ENCODE measurements at places on chromosomes 3 and 15.

DNA sequence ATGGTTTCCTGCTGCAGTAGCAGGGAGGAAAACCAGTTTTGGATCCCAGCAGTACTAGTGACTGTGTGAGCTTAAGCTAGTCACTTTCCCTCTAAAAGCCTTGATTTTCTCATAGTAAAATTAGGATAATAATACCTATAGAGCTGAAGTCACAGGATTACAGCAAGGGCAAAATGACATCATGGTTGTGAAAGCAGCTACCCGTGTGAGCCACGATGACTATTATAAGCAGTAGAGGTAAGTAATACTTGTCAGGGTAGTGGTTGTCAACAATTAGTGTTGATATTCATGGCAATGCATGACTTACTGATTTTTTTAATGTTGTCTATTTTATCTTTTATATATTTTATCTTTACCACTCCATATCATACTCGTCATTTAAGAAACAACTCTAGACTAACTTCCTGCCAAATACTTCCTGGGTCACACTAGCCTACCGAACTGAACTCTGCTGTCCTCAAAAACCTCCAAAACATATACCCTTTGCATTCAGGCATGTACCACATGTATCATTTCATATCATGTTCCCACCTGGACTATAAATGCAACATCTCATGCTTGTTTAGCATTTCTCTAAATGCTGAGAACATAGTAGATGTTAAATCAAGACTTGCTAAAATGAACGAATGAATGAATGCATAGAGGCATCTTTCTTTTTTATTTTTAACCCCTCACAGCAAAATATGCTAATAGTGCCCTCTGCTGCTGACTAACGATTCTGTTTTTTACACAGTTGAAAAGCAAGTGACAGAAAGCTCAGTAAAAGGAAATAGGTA is 172.6 kb downstream of the P3H2 start:
- DNase-seq: no peak

GRCh38 chr3:58178528-58179234 is 32.1 kb downstream of the DNASE1L3 start:
- no peak for DNase-seq

- no peak for DNase-seq
Measured at GRCh38 chr3:135159681-135160247, 364.7 kb downstream of the EPHB1 start.

- no peak for DNase-seq
Measured at GRCh38 chr3:132164469-132165092, 129.8 kb upstream of the CPNE4 start.

DNA sequence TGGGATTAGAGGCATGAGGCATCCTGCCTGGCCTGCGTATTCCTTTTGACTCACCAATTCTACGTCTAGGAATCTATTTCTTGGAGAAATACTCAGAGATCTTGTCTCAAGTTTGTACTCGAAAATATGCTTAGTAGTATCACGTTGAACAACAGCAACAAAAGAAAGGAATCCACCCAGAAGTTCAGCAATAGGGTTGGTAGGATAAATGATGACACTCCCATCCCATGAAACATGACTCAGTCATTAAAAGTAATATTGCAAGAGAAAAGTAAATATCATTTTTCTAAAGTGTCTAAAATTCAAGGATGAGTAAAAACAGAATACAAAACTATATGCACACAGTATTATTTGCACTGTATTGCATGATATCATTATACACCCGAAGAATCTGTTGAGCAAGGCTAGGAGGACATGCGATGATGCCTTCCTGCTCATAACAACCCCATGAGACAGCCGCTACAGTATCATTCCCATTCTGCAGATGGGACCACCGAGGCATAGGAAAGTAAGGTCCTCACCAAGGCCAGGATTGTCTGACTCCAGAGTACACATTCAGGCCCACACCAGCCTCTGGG is 61.5 kb downstream of the SLC6A1 start:
- DNase-seq: no peak

DNA sequence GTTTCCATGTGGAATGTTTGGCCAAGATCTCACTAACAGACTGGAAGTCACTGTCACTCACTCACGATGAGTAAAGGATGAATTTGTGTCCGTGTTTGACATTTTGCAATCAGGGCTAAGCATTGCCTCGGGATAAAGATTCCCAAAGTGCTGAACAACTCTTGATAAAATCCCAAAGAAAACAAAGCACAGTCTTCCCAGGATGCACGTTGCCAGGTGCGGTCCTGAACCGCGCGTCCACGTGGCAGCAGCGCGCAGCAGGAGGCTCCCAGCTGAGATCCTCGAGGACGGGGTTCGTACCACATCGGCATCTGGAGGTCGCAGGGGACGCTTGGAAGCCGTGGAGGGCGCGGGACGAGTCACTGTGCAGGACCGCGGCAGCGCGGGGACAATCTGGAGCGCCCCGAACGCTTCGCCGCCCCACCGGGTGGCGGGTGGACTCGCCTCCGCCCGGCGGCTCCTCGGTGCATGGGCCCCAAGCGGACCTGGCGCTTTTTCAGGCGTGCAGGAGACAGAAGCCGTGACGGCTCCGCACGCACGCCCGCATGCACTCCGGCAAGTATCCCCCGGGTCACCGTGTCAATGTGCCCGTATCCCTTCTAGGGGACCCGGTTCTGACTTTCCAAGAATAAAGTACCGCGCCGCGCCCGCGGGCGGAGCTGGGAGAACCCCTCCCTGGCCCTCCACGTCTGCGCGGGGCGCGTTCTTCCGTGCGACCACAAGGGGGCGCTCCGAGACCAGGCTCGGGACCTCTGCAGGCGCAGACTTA is 17.7 kb downstream of the CPN2 start:
- peak; percentile 92 for DNase-seq

GRCh38 chr15:51924156-51925068 is 47.2 kb downstream of the LEO1 start:
- no peak for DNase-seq

DNA sequence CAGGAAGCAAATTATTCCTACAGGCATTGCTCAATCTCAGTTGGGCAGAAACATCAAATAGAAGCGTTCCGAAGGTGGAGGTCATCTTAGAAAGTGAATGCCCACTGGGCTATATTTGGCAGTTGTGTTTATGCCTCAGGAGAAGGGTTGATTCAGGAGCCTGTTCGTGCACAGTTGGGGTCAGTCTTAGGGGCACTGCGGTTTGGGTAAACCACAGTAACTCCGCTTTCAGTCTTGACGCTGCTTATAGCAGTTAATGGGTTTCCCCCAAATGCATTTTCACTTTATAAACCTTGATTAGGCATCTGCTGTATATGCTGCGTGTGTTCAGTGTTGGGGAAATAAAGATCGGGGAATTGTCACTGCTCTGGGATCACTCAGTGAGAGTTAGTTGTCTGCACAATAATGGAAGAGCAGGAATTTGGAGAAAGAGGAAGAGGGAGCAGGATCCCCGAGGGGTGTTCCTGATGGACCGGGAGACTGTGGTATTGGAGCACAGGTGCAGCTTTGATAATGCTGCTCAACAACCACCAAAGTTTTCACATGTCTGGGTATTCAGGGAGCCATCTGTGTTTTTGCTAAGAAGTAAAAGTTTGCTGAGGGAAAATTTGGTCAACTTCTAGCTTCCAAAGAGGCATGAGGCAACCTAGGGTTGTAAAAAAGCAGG is 124.3 kb upstream of the EIF1B start:
- no peak for DNase-seq

DNA sequence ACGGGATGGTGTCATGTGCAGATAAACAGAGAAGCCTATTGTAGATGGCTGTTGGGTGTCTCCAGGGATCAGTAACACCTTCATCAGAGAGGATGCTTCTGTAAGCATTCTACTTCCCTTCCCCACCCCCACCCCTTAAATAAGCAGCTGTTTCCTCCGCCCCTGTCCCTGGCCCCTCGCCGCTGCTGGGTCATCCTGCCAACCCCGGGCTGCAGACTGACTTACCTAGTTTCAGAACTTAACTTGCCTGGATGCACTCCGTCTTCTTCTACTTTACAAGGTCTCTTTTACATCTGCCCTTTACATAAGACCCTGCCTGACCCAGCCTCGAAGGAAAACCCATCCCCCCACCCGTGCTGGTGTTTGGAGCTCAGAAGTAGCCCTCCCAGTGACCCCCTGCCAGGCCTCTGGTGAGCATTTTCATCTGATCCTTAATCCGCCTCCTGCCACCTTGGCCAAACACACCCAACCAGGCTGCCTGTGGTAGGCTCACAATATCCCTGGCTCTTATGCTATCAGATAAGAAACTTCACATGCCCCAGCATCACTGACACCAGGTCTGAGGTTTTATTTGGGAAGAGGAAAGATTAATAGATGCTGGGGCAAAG is 103.0 kb upstream of the HES1 start:
- no peak for DNase-seq

GRCh38 chr3:187954873-187955586 is 198.9 kb upstream of the LPP start:
- no peak for DNase-seq

DNA sequence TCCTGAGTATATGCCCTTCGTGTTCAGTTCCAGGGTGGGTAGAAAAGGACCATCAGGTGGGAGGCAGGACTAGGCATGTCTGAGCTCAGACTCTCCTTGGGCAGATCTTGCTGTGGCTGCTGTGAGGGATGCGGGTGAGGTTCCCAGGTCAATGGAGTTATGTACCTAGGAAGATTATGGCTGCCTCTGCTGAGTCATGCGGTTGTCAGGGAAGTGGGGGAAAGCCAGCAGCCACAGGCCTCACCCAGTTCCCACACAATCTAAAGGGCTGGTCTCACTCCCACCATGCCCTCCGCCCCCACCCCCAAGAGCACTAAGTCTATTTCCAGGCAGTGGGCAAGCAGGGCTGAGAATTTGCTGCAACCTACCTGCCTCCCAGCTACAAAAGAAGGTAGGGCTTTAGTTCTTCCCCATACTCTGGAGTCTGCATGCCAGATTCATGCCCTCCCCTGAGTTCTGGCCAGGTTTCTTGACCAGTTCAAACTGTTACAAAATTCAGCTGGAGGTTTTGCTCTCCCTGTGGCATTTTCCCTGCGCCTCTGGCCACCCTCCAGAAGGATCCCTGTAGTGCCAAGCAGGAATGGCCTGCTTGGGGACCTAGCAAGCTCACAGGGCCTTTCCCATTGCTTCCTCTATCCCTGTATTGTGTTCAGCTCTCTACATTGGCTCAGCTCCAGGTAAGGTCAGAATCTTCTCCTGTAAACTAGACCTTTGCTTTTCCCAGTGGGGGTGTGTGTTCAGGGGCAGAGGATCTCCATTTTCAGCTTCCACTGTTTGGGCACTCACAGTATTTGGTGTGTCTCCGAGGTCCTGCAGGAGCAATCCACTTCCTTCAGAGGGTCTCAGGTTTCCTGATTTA is 12.7 kb upstream of the TMCO5A start:
- no peak for DNase-seq

DNA sequence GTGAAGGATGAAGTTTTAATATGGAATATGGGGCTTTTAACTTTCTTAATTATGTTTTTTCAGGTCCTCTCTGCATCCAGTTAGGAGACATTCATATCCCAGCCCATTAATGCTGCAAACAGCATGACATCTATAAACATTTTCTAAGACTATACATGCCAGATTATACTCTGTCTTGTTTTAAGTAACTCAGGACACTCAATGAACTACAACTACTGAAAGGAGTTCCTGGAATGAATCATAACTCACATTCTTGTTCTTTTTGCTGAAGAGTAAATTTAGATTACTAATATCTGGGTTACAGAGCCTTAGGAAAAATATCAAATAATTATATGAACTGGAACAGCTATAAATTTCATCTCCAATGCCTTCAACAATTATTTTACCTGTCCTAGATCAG is 167.4 kb downstream of the STAG1 start:
- DNase-seq: no peak

DNA sequence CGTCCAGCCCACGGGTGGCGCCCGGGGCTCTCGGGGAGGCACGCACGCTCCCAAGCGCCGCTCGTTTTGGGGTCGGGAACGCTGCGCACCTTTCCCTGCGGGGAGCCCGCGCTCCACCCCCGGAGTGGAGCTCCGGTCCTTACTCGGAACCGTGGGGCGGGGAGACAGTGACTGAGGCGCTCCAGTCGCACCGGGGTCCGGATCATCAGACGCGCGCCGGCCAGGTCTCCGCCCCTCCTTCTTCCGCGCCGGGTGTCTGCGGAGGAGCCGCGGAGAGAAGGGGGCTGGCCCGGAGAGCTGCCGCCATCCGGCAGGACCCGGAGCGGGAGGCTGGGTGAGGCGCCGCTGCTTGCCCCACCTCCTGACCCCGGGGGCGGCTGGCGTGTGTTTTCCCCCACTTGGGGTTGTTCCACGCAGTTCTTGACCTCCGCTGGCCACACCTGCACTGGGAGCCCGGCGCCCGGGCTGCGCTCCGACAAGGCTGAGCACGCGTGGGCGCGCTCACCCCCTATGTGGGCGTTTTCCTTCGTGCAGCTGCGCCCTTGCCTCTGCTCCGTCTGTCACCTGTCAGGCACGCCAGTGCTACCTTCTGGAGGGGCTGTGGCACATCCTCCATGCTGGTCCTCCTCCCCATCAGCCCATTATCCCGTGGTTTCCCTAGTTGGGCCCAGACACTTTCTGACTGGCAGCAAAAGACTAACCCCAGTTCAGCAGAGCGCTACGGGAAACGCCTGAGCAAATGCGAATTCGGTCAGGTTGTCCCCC is at the start of gene MCF2L2:
Gene MCF2L2, minus strand, starts transcription at position 173 of the 765 bp plus-strand sequence. CDS start 642 bp downstream, outside the sequence.
- DNase-seq: peak; percentile 82

DNA sequence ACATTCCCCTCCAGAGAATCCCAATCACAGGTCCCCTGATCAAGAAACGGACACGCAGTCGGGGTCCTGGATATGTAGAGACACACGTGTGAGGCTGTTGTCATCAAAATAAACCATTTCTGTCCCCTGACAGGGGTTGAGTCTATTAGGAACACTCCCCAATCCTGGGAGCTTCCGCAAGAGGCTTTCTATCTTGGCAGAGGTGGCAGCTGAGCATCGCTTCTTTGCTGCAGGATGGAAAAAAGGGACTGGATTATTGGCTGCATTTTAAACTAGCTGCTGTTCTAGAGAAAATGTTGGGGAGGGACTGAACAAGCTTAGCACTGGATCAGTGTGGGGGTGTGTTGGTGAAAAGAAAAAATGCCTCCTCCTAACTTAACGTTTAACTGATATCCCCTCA is 2.5 kb upstream of the CNTN4 start:
- peak; percentile 30 for DNase-seq

GRCh38 chr3:49566312-49566711 is 12.0 kb downstream of the BSN start:
- DNase-seq: no peak

DNA sequence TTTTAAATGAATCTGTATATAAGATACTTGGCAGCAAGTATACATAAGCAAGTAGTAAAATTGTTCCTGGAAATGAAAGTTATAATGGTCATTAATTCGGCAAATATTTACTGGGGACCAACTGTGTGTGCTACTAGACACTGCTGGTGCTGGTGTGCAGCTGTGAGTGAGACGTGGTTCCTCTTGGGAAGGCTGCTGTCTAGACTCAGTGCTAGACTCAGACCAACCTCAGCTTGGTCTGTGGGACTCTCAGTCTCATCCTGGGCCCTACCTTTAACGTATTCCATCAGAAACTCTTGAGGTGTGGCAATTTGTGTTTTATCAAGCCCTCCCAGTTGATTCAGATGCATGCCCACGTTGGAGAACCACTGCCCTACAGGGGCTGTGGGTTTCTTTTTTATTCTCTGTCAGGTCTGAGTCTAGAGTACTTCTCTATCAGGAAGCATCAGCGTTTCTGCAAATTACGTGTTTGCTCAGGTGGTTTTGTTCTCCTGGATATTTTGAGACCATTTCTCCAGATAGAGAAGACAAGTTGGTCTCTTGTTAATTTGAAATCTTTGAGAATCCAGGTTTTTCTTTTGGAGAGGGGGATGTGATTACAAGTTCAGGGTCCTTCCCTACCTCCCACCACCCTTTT is 6.8 kb downstream of the TLNRD1 start:
- no peak for DNase-seq

GRCh38 chr15:79089331-79089889 is 1.2 kb downstream of the RASGRF1 start:
- DNase-seq: peak; percentile 71

GRCh38 chr3:158094235-158095110 is 11.7 kb downstream of the SHOX2 start:
- no peak for DNase-seq

Measured in D341Med (cell line).